ENCODE measurements at places on chromosomes 1 and 21.

DNA sequence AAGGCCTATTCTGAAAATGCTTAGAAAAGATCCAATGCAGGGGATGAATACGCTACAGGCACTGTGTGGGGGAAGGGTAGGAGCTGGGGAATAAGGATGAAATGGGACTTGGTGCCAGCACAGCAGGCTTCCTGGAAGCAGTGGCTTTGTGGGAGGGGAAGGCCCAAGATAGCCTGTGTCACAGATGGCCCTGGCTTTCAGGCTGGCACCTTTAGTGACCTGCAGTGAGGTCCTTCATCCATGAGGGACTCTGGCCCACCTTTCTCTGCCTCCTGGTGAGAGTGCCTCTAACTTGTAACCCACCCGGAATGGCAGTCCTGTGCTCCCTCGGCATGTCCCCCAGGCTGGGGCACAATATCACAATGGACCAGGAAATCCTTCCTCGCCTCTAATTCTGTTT lies 919 bp downstream of the CHI3L1 start:
- no peaks in the 10 kb centered on the region for H3K36me3 ChIP-seq
- DNase-seq: no peak
- no peaks in the 10 kb centered on the region for H3K27me3 ChIP-seq
- H3K4me3 ChIP-seq: no peak overlapping the region

DNA sequence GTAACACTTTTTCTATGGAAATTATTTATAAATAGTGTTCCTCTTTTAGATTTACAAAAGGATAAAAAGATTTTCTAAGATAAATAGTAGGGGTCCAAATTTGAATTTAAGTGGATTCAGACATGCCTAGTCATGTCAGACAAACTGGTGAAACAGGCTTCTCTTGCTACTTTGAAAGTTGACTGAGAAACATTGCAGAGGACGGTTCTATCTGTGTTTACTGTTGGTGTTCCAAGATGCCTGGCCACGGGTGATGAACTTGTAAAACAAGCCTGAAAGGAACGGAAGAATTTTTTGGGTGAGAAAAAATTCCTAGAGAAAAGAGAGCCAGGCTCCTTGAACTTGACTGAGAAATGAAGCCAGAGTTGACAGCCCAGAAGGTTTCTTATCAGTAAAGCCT lies 2.2 kb downstream of the KRTAP19-1 start:
- no peaks in the 10 kb centered on the region for H3K27me3 ChIP-seq
- no peak overlapping the region for H3K4me3 ChIP-seq
- H3K27ac ChIP-seq: no peak overlapping the region
- no peaks in the 10 kb centered on the region for H3K4me1 ChIP-seq
- DNase-seq: no peak

DNA sequence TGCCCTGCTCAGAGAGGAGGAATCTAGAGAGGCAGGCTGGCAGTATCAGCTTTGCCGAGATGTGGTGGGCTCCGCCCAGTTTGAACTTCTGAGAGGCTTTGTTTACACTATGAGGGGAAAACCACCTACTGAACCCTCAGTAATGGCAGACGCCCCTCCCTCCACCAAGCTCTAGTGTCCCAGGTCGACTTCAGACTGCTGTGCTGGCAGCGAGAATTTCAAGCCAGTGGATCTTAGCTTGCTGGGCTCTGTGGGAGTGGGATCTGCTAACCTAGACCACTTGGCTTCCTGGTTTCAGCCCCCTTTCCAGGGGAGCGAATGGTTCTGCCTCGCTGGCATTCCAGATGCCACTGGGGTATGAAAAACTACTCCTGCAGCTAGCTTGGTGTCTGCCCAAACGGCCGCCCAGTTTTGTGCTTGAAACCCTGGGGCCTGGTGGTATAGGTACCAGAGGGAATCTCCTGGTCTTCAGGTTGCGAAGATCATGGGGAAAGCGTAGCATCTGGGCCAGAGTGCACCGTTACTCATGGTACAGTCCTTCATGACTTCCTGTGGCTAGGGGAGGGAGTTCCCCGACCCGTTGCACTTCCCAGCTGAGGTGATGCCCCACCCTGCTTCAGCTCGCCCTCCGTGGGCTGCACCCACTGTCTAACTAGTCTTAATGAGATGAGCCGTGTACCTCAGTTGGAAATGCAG lies 43.6 kb downstream of the C21orf91 start:
- DNase-seq: no peak
- H3K27me3 ChIP-seq: no peaks in the 10 kb centered on the region
- H3K36me3 ChIP-seq: no peaks in the 10 kb centered on the region
- H3K4me1 ChIP-seq: no peaks in the 10 kb centered on the region
- H3K4me3 ChIP-seq: no peak overlapping the region

DNA sequence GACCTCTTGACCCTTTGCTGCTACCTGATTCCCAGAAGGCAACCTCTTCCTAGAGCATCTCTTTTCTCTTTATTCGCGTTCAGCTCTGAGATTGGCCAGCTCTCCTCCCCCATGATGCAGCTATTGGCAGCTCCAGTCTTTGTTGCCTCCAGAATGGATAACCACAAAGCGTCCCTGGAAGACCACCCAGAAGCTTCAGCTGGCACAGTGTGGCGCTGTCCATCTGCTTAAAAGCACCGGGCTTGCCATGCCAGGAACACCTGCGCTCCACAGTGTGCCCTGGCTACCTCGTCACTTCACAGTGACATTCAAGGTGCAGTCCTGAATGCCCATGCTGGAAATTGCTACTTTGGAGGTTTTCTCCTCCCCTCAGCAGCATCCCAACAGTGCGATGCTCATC lies 353.9 kb downstream of the LMO4 start:
- no peak overlapping the region for H3K27ac ChIP-seq
- H3K4me1 ChIP-seq: no peaks in the 10 kb centered on the region
- no peaks in the 10 kb centered on the region for H3K27me3 ChIP-seq

DNA sequence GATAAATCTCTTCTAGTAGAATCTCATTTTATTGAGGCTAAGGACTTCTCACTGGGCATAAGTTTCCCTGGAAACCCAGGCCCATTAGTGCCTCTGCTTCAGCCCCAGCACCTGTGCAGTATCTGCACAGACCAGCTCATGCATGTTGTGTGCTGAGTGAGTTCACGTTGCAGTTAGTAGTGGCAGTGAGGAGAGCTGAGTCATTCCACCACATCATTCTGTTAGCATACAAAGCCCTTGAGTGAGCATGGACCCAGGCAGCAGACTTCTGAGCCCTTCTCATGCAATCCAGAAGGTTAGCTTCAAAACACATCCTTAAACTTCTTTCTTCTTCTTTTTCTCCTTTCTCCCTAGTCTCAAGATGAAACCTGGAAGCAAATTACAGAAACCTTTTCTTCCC lies 45.8 kb upstream of the NTPCR start:
- DNase-seq: no peak
- no peak overlapping the region for H3K4me3 ChIP-seq
- H3K4me1 ChIP-seq: no peaks in the 10 kb centered on the region
- H3K36me3 ChIP-seq: no peaks in the 10 kb centered on the region
- no peak overlapping the region for H3K27ac ChIP-seq

DNA sequence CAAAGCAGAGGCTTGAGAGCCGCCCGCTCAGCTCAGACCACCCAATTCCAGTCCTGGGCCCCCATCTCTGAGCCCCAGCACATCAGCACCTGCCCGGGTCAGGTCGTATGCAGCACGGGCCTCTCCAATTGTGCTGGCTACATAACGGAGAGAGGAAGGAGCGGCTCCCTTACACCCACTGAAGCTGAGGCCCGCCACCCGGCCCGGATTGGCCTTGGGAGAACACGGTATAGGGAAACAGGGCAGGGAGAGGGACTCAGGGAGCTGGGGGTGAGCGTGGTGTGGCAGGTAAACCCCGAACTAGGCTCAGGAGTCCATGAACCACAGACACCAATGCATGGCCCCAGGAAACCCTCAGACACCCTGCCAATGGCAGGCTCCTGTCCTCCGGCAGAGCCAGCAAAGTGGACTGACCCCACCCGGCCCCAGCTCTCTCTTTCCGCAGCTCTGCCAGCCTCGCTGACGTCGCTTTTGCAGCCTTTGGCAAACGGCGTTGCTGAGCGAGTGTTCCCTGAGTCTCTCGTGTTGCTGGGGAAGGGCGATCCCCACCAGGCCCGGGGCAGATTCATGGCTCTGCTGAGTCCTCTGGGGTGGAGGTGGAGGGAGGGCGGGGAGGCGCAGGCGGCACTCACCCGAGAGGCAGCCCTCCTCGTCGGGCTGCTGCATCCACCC lies 16.5 kb downstream of the MEGF6 start:
- H3K36me3 ChIP-seq: no peaks in the 10 kb centered on the region
- H3K4me1 ChIP-seq: no peaks in the 10 kb centered on the region
- no peak overlapping the region for H3K4me3 ChIP-seq
- no peaks in the 10 kb centered on the region for H3K27me3 ChIP-seq

- no peak for DNase-seq
- no peaks in the 10 kb centered on the region for H3K27me3 ChIP-seq
- H3K4me3 ChIP-seq: no peak overlapping the region
- H3K36me3 ChIP-seq: peaks cover 5% of the 10 kb centered on the region
- H3K4me1 ChIP-seq: no peaks in the 10 kb centered on the region
- H3K27ac ChIP-seq: no peak overlapping the region
Observed at GRCh38 chr1:175157200-175157599, 35.4 kb downstream of the KIAA0040 start.

- H3K4me1 ChIP-seq: no peaks in the 10 kb centered on the region
- DNase-seq: no peak
- H3K36me3 ChIP-seq: no peaks in the 10 kb centered on the region
- H3K4me3 ChIP-seq: no peak overlapping the region
- H3K27me3 ChIP-seq: no peaks in the 10 kb centered on the region
- no peak overlapping the region for H3K27ac ChIP-seq
Observed at GRCh38 chr1:10237157-10237539, 26.8 kb downstream of the KIF1B start.

- DNase-seq: no peak
- no peaks in the 10 kb centered on the region for H3K36me3 ChIP-seq
- no peak overlapping the region for H3K4me3 ChIP-seq
- H3K4me1 ChIP-seq: peaks cover 25% of the 10 kb centered on the region
- H3K27ac ChIP-seq: peak overlapping the region; percentile 49
Observed at GRCh38 chr1:208154040-208154439, 90.1 kb downstream of the PLXNA2 start.

DNA sequence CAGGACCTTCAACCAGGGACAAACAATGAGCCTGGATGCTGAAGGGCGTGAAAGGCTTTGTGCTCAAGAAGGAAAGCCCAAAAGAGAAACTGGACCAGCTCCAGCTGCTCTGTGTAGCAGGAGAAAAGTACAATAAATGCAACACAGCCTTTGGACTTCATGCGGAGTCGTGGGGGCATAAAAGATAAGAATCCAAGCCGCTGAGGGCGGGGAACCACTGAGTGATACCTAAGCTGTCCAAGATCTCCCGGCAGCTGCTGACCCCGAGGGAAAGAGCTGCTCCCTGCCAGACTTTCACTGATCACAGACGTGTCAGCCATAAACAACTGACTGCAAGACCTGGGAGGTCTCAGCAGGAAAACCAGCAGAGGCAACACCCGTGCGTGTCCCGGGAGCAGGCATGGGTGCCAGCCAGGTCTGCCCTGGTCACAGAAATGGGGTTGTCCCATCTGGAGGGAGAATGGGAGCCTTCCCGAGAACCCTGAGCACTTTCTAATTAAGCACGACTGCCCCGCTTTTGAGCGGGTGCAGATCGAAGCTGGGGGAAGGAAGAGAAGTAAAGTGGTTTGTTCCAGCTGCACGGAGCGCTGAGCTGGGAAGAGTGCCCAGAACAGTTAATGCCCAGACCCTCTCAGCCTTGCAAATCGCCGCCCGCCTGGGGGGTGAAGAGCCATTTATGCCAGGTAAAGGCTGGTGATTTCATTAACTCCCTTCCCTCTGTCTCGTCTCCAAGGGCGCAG lies 68.3 kb upstream of the TARDBP start:
- H3K4me3 ChIP-seq: peak overlapping the region; percentile 38
- DNase-seq: no peak
- H3K27ac ChIP-seq: peak overlapping the region; percentile 12
- no peaks in the 10 kb centered on the region for H3K36me3 ChIP-seq

DNA sequence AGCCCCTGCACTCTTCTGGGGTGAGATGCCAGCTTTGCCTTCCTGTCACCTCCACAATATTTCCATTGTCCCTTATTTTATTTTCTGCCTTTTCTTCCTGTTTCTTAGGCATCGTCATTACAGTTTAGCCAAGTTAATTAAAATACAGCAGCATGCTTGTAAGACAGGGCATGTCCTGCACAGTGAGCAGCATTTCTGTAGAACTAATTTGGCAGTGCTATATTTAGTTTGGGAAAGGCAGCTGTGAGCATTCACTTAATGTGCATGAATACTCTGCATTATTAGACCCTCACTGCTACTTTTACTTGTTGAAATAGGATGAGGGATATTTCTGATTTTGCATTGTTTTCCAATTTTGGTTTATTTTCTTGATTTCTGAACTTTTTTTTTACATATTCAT lies 133.3 kb downstream of the KCNK2 start:
- no peaks in the 10 kb centered on the region for H3K4me1 ChIP-seq
- H3K27me3 ChIP-seq: no peaks in the 10 kb centered on the region
- no peak overlapping the region for H3K4me3 ChIP-seq
- H3K36me3 ChIP-seq: no peaks in the 10 kb centered on the region

GRCh38 chr1:6651909-6652308 lies 27.2 kb downstream of the THAP3 start:
- no peaks in the 10 kb centered on the region for H3K4me1 ChIP-seq
- no peak overlapping the region for H3K4me3 ChIP-seq
- H3K27me3 ChIP-seq: no peaks in the 10 kb centered on the region

GRCh38 chr1:115828101-115829022 lies 12.6 kb downstream of the NHLH2 start:
- no peaks in the 10 kb centered on the region for H3K27me3 ChIP-seq
- no peaks in the 10 kb centered on the region for H3K36me3 ChIP-seq
- H3K4me3 ChIP-seq: peak overlapping the region; percentile 17
- H3K4me1 ChIP-seq: no peaks in the 10 kb centered on the region
- H3K27ac ChIP-seq: no peak overlapping the region

- H3K36me3 ChIP-seq: no peaks in the 10 kb centered on the region
- no peak for DNase-seq
- no peak overlapping the region for H3K27ac ChIP-seq
- H3K4me1 ChIP-seq: no peaks in the 10 kb centered on the region
Observed at GRCh38 chr1:78370779-78371482, 119.8 kb upstream of the PTGFR start.

DNA sequence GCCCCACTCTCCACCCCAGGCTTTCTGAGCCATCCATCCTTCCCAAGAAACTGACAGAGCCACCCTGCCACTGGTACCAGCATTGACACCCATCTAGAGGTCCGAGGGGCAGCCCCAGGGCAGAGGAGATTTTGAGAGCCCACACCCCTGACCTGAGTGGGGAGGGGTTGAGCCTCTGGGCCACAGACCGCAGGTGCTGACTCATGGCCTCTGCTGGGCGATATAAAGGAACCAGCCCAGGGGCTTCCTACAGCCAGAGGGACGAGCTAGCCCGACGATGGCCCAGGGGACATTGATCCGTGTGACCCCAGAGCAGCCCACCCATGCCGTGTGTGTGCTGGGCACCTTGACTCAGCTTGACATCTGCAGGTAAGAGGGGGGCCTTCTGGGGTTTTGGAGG lies at the start of gene PADI4:
Gene PADI4 (plus strand): TSS at position 252 of the 400 bp plus-strand sequence. CDS start 26 bp downstream, at position 278.
- no peak for DNase-seq
- H3K27me3 ChIP-seq: no peaks in the 10 kb centered on the region
- H3K36me3 ChIP-seq: no peaks in the 10 kb centered on the region
- H3K4me1 ChIP-seq: no peaks in the 10 kb centered on the region
- H3K27ac ChIP-seq: no peak within 1 kb of the TSS

All from pancreas (tissue), 10 donors.